ENCODE measurements at places on chromosomes 7 and 10.

DNA sequence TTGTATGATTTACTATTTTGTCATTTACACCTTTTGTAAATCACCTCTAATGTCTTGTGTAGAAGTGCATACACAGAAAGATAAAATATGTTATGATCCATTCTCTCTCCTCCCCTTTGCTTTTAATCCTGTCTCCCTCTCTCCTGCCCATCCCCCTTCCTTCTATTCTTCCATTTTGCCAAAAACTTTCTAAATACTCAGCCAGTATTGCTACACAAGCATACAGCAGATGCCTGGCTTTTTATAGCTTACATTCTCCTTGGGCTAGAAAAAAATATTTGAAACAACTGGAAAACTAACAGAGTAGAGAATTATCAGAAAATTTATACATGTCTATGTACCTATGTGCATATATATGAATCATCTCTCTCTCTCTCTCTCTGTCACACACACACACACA is 308.7 kb upstream of the BMPER start:
- no peak for DNase-seq

DNA sequence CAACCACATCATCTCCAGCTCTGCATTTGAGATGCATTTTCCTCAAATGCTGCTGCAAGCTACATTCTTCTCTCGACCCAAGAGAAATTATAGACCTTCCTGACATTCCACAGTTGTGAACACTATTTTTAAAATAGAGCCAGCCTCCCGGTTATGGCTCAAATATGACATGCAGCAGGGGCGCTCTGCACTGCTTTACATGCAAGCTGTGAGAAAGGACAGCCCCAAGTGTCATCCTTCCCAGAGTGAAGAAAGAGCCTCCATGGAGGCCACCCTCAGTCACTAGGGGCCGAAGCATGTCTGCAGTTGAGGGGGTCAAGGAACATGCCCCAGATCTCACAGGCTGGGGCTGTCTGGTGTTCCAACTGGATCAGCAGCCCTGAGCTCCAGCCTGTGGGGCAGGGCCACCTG is 63.9 kb upstream of the CHST15 start:
- DNase-seq = no peak

DNA sequence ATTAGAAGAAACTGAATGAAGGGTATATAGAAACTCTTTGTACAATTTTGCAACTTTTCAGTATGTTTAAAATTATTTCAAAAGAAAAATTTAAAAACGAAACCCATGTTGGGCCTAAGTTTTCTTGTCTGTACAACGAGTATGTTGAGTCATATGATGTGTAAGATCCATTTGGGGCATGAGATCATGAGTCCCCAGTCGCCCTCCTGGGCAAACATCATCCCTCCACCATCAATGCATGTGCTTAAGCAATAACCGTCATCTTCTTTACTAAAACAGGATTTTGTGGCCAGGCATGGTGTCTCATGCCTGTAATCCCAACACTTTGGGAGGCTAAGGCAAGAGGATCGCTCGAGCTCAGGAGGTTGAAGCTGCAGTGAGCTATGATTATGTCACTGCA is 54.2 kb upstream of the CDCA7L start:
- no peak for DNase-seq

DNA sequence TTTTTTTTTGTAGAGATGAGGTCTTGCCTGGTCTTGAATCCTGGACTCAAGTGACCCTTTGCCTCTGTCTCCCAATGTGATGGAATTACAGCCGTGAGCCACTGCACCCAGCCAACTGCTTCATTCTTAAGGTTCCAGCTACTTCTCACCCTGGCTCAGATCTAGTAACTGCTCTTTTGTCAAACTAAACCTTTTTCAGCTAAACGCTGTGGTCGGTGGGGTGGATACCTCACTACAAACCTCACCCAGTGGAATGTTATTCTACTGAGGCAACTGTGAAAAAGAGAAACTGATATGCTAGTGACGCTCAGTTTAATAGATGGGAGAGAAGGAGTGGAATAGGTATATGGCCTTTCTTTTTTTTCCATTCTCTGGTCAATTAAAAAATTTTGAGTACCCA is 1.7 kb upstream of the MRLN start:
- DNase-seq = no peak

DNA sequence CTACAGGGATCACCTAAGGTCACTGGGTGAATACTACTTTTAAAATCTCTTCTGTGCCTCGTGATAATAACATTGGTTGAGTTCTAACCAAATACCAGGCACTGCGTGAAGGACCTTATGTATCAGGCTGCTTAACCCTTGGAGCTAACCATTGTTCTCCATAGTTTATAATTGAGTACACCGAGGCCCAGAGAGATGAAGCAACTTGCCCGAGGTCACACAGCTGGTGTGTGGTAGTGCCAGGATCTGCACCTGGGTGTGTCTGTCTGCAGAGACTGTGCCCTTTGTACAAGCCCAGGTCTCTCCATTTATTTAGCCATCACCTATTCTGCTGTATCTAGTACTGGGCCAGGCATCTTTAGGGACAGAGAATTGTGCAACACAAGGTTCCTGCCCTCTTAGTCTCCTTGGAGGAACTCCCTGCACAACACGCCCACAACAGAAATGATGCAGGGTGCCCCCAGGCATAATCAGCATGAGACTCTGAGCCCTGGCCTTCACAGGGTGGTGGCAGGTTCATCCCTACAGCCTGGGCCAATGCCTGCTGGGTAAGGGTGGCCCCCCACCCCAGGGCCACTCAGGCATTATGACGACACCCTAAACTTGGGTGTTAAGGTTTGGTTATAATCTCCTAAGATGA is 31.5 kb downstream of the UNC5B start:
- no peak for DNase-seq

GRCh38 chr10:8389630-8390029 is 335.1 kb downstream of the GATA3 start:
- DNase-seq = no peak

DNA sequence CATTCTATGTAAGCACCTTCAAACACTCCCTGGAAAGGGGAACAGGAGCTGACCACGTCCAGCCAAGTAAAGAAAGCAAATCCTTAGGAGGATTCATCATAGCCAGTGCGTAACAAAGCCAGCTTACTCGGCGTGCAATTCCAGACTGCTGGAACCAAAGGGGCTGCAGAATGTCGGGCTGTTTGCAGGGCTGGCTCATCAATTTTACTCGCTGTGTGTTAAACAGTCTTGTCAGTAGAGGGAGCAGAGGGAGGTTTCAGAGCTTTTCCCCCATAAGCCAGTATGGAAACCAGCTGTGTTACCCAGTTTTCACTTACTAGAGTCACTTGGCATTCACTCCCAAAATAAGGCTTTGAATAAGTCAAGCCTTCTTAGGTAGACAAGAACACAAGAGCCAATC is 127.1 kb downstream of the KMT2E start:
- no peak for DNase-seq

DNA sequence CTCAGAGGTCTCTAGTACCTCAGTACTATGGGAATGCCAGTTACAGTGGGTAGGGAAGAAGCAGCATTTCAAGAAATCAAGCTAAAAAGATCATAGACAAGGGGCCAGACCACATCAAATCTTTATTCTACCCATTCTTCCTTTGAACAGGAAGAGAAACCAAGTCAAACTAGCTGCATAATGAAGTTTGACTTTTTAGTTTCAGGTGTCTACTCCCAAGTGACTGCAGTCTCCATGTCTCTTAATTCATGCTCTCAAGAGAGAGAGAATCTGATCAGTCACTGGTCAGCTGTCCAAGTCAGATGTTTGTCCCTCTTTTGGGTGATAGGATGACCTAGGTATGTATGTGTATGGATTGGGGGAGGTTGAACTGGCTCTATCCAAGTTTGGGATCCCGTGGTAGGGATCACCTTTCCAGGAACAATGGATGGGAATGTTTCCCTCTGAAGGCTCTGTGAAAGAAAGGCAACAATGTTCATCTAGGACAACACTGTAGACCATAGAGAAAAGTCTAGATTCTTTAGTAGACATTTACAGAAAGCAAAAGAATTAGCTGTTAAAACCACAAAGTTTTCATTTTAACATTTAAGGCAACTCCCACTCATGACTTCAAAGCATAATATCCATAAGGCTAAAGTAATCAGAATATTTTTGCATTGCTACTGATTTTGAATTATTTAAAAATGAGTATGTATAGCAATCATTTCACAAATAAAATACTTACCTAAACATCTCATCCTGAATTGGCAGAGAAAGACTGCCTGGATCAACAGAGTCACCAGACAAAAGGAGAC is 30.1 kb upstream of the PRTFDC1 start:
- DNase-seq = no peak

GRCh38 chr10:73886661-73887293 is 12.4 kb upstream of the CAMK2G start:
- no peak for DNase-seq

DNA sequence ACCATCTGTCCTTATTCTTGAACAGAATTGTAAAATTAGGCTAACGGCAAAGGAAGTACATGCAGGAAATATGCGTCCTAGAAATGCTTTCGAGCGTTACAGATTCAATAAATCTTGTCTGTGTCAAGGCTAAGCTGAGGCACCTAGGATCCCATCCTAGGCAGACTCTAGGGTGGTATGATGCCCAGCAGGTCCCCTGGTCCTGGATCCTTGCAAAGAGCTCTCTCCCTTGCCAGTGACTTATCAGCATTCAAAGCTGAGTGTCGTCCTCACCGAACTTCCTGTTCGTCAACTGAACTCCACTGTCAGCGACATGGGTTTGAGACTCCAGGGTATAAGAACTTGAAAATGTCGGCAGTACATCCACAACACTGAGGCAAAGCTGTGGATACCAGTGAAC is 61.5 kb downstream of the AKR1E2 start:
- no peak for DNase-seq

DNA sequence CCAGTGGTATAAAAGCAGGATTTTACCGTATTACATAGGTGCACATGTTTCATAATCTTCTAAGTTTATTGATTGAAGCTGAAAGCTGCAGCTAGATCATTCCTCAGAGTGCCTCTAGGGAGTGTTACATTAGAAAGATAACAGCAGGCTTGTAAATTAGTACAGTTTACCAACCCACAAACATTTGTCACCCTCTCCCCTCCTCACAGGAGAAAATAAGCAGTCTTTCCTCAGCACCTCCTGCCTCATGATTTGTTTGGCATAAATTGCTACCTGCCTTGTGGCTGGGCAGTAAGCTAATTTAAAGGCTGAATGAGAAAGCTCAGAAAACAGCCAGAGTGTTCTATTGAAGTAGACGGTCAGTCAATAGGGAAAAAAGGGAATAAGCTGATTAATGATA is 74.2 kb downstream of the NXPH1 start:
- no peak for DNase-seq

DNA sequence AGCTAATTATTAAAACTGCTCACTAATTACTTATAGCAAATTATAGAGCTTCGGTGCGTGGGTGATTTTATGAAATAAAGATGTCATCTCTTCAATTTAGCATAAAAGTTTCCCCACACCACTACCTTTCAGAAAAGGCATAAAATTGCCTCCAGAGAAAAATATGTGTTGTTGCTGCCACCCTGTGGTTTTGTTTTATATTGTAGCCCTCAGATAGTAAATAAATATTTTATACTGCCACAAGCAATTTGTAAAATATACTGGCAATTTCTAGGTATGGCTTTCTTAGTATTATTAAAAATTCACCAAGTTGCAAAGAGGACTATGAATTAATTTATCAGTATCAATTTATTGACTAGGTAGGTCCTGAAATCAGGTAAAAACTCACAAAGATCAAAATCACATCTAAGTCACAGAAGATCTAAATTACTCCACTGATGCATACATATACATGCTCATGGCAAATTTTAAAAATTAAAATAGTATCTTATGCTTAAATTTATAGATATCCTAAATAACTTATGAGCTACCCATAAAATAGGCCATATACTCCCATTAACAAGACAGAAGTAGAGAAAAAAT is 26.5 kb downstream of the ASNS start:
- no peak for DNase-seq

DNA sequence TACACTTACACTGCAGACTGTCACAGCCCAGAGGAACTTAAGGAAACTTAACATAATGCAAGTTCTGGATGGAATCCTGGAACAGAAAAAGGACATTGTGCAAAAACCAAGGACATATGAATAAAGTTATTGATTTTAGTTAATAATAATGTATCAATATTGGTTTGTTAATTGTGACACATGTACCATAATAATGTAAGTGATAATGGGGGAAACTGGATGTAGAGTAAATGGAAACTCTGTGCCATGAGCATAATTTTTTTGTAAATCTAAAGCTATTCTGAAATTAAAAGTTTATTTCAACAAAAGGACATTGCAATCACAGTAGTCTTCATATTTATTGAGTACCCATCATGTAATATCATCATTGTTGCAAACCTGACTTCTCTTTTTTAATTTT is 107.2 kb downstream of the VTI1A start:
- DNase-seq = no peak

DNA sequence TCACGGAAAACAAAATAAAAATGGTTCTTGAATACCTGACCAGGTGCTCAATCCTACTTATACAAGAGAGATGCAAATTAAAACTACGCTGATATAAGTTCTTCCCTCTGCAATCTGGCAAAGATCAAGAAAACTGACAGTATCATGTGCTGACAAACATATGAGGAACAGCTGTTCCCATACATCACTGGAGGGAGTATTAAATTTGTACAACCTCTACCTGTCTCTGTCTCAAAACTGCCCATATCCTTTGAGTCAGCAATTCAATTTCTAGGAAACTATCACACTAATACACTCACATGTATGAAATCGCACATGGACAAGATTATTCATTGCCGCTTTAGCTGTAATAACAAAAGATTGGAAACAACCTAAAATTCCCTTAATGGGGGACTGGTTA is 11.0 kb upstream of the IL6 start:
- no peak for DNase-seq

GRCh38 chr7:111752022-111752582 is 189.8 kb upstream of the IMMP2L start:
- peak; percentile 18 for DNase-seq

- no peak for DNase-seq
Observed at GRCh38 chr10:48805848-48806247, 121.2 kb downstream of the WDFY4 start.

GRCh38 chr10:370449-370825 is 235.2 kb downstream of the ZMYND11 start:
- DNase-seq = no peak
